ENCODE measurements at places on chromosomes 5 and 9. TPM values are rescaled to one million over a fixed set of nuclear protein-coding genes. Genes with fewer than 3 reads are reported as not detected.

The ADGRV1 gene
- 7.3 TPM for polyA plus RNA-seq

The CDKN2A gene
- not detected for polyA plus RNA-seq

The SPINK9 gene
- not detected for polyA plus RNA-seq

The ERGIC1 gene
- 88.0 TPM for polyA plus RNA-seq

The IGFBPL1 gene
- polyA plus RNA-seq, result not detected

The LEAP2 gene
- polyA plus RNA-seq, result 6.9 TPM

The SLC25A2 gene
- not detected for polyA plus RNA-seq

The SCGB3A1 gene
- polyA plus RNA-seq, result 2.3 TPM

The JAKMIP2 gene
- polyA plus RNA-seq, result 0.71 TPM

The NOXA1 gene
- polyA plus RNA-seq, result 19.1 TPM

The OR1Q1 gene
- polyA plus RNA-seq, result not detected

The NIM1K gene
- polyA plus RNA-seq, result 0.32 TPM

The RNF183 gene
- 8.1 TPM for polyA plus RNA-seq

The ZCCHC9 gene
- 23.0 TPM for polyA plus RNA-seq

The WHRN gene
- polyA plus RNA-seq, result 4.4 TPM

The NSUN2 gene
- polyA plus RNA-seq, result 16.9 TPM

The LRRC19 gene
- polyA plus RNA-seq, result 17.6 TPM

The BTNL8 gene
- polyA plus RNA-seq, result 1.2 TPM

The OBP2B gene
- not detected for polyA plus RNA-seq

The MYOT gene
- polyA plus RNA-seq, result 2.3 TPM

The PTGER4 gene
- 8.5 TPM for polyA plus RNA-seq

The CD14 gene
- 43.8 TPM for polyA plus RNA-seq

The PCDHA3 gene
- 0.13 TPM for polyA plus RNA-seq

The KIF12 gene
- 155 TPM for polyA plus RNA-seq

The ZNF79 gene
- 2.1 TPM for polyA plus RNA-seq

The MOB3B gene
- 5.9 TPM for polyA plus RNA-seq

The ARHGEF37 gene
- polyA plus RNA-seq, result 6.9 TPM

The LCN15 gene
- not detected for polyA plus RNA-seq

The PCDHB13 gene
- polyA plus RNA-seq, result 0.86 TPM

The LHX3 gene
- not detected for polyA plus RNA-seq

The ELOVL7 gene
- polyA plus RNA-seq, result 14.6 TPM

The MARCHF11 gene
- polyA plus RNA-seq, result 0.47 TPM

The LECT2 gene
- polyA plus RNA-seq, result not detected

The BTNL3 gene
- polyA plus RNA-seq, result 0.30 TPM

The SEMA6A gene
- 4.0 TPM for polyA plus RNA-seq

The BARHL1 gene
- polyA plus RNA-seq, result not detected

The ACOT12 gene
- polyA plus RNA-seq, result 2.2 TPM

The DNAJB5 gene
- polyA plus RNA-seq, result 9.7 TPM

The CYFIP2 gene
- 217 TPM for polyA plus RNA-seq

The FAM78A gene
- 1.6 TPM for polyA plus RNA-seq

The SHOC1 gene
- 2.5 TPM for polyA plus RNA-seq

Measured in kidney (tissue), 22 donors.